Hematopoietic multipotent progenitor cell treated with erythropoietin and hydrocortisone succinate and interleukin-3 and kit ligand, for 6 days (in vitro differentiated cells): ENCODE measurements at places on chromosomes 7 and 10.

DNA sequence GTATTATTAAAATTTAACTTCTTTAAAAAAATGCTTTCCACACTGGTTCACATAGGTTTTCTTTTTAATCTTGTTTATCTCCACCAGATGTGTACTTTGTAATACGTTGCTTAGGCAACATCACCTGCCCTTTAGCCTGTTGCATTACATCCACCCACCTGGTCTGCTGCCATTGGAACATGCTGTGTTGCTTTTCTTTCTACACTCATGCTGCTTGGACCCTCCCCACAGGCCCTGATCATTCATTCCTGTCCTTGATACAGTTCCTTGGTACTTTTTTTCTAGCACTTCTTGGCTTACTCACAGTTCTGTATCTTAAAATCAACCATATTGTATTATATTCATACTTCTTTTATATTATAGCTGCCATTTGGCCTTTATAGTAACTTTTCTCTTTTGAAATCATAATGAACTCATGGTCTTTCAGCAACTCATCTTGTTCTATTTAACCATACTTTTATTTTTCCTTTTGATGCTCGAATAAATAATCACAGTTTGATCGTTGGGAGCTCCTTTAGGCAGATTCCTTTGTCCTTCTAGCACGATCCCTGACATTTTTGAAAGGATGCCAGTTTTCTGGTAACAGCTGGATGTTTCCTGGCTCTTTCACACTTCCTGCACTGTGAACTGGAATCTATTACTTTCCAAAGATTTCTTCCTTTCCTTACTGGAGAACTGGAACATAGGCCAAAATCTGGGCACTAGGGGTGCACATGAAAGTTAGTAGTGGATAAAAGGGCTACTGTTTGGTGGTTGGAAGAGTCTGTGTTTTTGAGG lies 125.1 kb downstream of the CDK14 start:
- no peak for DNase-seq

- no peak for DNase-seq
Observed at GRCh38 chr10:27893358-27893954, 105.4 kb downstream of the ODAD2 start.

DNA sequence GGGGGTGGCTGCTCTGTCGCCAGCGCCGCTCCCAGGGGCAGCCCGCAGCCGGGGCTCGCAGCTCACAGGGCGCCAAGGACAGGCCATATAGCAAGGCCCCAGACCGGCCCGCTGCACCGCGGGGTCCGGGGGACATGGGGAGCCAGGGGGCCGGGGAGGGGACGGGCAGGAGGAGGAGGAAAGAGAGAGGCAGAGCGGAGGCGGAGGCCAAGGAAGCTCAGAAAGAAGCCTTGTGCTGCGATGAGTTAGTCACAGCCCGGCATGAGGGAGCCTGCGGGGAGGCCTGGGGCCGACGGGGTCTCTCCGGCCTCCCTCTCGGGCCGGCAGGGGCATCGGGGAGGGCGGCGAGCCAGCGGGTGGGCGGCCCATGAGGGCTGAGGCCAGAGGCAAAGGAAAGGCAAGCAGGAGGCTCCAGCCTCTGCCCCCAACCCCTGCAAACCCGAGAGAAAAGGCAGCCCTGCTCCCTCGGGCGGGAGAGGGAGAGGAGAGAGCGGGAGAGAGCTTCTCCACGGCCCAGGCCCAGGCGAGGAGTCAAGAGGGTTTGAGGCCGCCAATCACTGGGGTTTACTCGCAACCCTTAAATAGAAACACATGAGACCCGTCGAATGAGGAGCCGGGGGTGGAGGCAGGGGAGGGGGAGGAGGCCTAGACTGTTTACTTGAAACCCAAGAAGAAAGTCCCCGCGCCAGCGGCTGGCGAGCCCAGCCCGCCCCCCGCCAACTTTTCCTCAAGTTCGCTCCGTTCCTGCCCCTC lies 167.9 kb downstream of the NEURL1 start:
- DNase-seq = peak; percentile 65

- no peak for DNase-seq
Observed at GRCh38 chr10:88120075-88120474, 256.6 kb downstream of the PTEN start.

DNA sequence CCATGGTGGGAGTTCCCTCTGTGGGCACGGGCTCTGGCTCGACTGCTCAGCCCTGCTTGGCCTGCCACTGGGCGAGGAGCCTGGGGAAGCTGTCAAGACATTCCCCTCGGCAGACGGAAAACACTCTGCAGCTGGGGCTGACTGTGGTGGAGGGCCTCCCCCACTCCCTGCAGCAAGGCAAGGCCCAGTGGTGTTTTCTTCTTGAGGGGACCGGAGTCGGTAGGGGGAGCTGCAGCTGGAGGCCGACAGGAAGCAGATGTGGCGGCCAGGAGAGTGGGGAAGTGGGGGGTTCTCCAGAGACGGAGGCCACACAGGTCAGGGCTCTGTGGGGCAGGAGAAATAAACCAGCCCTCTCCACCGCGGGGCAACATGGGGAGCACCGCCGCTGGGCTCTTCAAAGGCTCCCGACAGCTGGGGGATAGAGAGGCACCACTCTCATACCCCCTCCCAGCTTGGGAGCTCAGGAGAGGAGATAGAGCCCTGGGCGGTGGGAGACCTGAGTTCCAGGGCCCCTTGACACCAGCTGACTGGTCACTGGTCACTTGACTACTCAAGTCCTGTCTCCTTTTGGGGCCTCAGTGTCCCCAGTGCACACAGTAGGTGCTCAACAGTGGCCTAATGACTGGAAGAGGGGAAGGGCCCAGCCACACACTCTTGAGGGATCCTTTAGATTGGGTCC lies 43.4 kb downstream of the PPIF start:
- peak; percentile 59 for DNase-seq

GRCh38 chr10:103609231-103610082 lies 116.0 kb downstream of the NEURL1 start:
- no peak for DNase-seq

DNA sequence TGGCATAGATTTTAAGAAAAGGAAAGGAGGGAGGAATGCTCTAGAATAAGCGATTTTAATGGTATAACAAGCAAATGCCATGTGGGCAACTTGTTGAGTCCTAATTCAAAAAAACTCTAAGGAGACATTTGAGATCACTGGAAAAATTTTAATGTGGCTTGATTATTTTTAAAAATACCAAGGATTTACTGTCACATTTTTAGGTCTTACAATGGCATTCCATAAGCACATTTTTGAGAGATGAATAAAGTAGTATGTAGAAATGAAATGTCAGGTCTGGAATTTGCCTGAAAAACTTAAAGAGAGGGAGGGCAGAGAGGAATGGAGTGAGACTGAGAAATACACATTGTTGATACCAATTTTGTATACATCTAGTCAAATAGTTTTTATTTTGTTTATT lies 20.3 kb downstream of the NCAPG2 start:
- DNase-seq = no peak
